ENCODE measurements at places on chromosomes 7 and 10.

DNA sequence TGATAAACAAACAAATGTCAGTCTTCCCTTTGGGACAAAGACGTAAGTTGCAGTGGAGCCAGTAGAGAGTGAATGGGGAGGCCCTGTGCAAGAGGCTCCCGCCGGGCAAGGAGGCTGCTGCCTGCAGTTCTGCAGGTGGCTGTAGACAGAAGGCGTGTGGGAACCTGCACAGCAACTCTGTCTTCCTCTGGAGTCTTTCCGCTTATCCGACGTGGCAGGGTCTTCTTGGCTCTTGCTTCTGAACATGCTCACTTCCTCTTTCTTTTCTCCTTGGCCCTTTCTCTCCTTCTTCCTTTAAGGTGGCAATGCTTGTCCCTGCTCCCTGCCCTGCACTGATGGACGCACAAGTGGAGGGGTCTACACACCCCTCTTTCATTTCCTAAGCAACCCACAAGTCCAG is 122.5 kb downstream of the HIPK2 start:
- no peak for DNase-seq

DNA sequence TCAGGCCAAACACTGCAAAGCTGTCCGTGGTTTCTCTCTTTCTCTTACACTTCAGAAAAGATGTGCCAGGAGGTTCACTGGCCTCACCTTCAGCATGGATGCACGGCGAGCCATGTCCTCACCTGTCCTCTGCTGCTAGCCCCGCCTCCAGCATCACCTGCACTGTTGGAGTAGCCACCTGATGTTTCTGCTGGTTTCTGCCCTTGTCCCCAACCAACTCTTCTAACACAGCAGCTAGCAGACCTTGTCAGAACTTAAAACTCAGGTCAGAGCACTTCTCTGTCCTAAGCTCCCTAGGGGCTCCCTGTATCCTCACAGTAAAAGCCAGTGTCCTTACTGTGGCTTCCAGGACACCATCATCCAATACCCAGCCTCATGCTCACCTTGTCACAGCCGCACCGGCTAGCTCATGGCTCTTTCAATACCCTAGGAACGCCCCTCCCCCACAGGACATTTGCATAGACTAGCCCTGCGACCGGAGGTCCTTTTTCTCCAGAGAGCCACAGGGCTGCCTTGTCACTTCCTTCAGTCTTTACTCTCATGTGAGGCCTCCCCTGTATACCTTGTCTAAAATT is 15.2 kb downstream of the PALD1 start:
- DNase-seq = no peak

GRCh38 chr10:27242951-27243551 is 2.5 kb upstream of the ACBD5 start:
- peak; percentile 83 for DNase-seq

GRCh38 chr7:64581926-64582894 is 19.3 kb upstream of the ZNF680 start:
- DNase-seq = no peak

DNA sequence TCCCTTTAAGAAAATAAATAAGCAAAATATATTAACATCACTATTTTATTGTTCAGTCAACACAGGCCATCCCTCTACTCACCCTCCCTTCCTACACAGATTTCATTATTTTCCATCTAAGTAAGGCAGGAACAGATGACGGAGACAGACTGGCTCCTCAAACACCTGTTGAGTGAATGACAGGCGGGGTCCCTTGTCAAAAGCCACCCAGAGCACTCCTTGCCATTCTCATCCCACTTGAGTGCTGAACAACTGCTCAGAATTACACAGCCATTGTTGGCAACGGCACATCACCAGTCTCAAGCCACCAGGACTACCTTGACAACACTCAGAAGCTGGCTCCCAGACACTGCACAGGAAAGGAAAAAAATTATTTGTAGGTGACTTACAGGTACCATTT is 3.3 kb downstream of the GRB10 start:
- DNase-seq = no peak

DNA sequence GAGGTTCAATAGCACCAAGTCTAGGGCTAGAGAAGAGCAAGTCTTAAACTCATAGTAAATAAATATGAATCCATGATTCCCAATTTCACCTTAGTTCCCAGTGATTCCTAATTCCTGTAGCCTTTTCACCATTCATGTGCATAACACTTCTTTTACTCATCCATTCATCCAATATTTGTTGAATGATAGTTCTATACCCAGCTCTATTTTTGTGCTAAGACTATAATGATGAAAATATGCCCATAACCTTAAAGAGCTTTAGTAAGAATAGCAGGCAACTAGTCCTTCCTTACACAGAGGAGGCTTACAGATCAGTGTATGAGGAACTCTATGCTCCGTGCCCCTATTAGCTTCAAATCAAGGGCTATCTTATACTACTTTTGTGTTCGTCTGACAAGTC is 280.2 kb upstream of the CHRM2 start:
- no peak for DNase-seq

GRCh38 chr10:121927318-121927840 is 452 bp downstream of the ATE1 start:
- peak; percentile 38 for DNase-seq

- no peak for DNase-seq
These were observed 62.8 kb downstream of the EGFR start for GRCh38 chr7:55081472-55082227.

DNA sequence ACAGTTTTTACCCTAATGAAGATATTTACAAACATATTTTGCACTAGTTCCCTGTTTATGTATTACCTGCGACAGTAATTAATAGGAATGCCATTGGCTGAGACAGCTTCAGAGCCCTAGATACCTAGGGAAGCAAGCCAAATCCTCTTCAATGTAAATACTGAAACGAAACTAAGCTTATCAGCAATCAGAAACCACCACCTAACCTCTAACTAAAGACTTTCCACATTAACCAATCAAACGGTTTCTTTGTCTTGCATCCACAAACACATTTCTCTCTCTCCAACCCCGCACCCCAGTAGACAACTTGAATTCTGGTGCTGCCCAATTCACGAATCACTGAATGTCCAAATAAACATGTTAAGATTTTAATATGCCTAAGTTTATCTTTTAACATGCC is 474.4 kb upstream of the C7orf33 start:
- DNase-seq = no peak

GRCh38 chr10:61475449-61475873 is 22.3 kb upstream of the TMEM26 start:
- no peak for DNase-seq

DNA sequence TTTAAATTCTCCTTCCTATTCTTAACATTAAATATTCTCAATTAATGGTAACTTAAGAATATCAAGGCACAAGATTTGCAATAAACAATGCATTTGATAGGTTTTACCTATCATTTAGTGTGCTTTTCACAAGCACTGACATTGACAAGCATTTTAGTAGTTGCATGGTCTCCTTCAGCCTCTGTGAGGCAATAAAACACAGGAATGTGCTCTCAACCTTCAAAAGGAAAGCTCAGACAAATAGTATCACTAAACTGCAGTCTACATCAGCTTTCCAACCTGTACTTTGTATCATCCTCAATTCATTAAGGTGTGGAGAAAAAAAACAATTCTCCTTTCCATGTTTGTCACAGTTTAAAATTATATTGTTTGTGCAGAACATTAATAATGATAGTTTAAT is 51.1 kb upstream of the TSPAN13 start:
- DNase-seq = no peak

DNA sequence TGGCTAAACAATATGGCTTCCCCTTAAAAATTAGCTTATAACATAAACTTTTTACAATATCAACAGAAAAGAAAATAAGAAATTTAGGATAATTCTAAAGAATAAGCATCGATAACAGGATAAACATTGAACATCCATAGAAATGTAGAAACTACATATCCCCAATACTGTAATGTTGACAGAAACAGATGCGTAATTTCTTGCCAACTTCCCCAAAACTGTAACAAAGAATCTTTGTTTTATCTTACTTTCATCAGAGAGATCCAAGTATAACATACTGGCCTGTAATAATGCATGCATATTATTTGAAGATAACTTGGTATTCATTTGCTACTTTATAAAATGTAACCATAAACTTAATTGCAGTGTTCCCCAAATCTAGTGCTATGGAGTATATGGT is 339.9 kb downstream of the ARL4A start:
- DNase-seq = no peak

Measured in lower leg skin (tissue), 4 donors.